Lung (tissue), 17 donors: ENCODE measurements at places on chromosomes 5 and 9. TPM values are rescaled to one million over a fixed set of nuclear protein-coding genes. Genes with fewer than 3 reads are reported as not detected.

CFAP77 gene
- total RNA-seq, result 6.9 TPM

FOXD1 gene
- 0.46 TPM for total RNA-seq

TMEM252 gene
- not detected for total RNA-seq

DNA sequence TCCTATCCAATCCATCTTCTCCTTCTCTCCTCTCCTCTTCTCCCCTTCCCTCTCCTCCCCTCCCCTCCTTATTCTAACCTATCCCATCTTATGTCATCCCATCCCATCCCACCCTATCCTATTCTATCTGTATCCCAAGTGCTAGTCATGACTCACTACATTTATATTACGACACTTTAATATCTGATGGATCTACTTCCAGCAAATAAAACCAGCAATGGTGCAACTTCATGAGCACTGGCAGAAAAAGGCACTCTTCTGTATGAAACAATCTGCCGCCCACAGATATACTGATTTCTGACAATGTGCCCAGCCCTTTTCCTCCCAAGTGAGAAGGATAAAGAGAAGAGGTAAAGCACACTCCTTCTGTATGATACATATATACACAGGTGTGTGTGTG, 86.6 kb upstream of the ANKH start:
- no peak overlapping the region for H3K4me3 ChIP-seq
- H3K4me1 ChIP-seq, result no peaks in the 10 kb centered on the region
- no peaks in the 10 kb centered on the region for H3K36me3 ChIP-seq
- H3K27me3 ChIP-seq, result no peaks in the 10 kb centered on the region
- DNase-seq, result no peak

DNA sequence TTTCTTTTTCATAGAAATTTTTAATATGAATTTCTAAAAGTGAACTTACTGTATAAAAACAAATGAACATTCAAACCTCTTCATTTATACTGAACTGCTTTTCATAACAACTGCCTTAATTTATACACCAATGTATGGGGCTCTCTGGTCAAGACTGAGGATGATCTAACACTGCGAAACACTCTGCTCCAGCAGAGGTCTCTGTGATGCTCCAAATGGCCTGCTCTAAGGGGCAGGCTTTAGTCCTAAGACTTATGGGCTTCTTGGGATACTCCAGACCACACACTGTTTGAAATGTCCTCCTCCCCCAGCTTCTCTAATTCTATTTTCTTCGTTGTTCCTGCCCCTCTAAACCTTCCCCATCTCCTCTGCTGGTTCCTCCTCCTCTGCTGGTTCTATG, 58.5 kb downstream of the LIFR start:
- H3K27me3 ChIP-seq, result no peaks in the 10 kb centered on the region
- no peak overlapping the region for H3K27ac ChIP-seq
- no peaks in the 10 kb centered on the region for H3K4me1 ChIP-seq
- DNase-seq, result peak; percentile 54
- no peak overlapping the region for H3K4me3 ChIP-seq
- H3K36me3 ChIP-seq, result peaks cover 59% of the 10 kb centered on the region

DNA sequence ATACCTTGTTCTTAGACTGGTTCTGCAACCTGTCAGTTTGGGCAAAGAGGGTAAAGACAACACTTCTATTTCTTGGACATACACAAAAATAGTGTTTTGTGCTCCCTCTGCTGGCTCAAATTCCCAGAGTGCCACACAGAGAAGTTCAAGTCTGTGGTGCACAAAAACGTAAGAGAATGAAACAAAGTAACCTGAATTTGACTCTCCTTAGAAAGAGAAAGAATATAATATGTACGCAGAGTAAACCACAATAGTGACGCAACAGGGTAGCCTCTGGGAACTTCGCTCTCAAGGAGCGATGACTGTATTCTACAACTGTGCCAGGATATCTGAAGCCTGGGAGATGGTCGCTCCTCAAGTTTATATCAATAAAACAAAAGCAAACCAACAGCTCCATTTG, 18.5 kb downstream of the DDX31 start:
- H3K4me1 ChIP-seq, result no peaks in the 10 kb centered on the region
- peak; percentile 48 for DNase-seq
- H3K27ac ChIP-seq, result no peak overlapping the region
- H3K27me3 ChIP-seq, result no peaks in the 10 kb centered on the region
- H3K4me3 ChIP-seq, result no peak overlapping the region

- H3K4me3 ChIP-seq, result peak within 1 kb of the TSS; percentile 66
- H3K27me3 ChIP-seq, result peaks cover 6% of the 10 kb centered on the region
- H3K4me1 ChIP-seq, result peaks cover 6% of the 10 kb centered on the region
- peak; percentile 87 for DNase-seq
- peaks cover 18% of the 10 kb centered on the region for H3K36me3 ChIP-seq
Measured at GRCh38 chr5:177592010-177592834, at the start of gene TMED9. Gene TMED9, plus strand, starts transcription at chr5:177592203. Its CDS starts 12 bp downstream, at chr5:177592215.

DNA sequence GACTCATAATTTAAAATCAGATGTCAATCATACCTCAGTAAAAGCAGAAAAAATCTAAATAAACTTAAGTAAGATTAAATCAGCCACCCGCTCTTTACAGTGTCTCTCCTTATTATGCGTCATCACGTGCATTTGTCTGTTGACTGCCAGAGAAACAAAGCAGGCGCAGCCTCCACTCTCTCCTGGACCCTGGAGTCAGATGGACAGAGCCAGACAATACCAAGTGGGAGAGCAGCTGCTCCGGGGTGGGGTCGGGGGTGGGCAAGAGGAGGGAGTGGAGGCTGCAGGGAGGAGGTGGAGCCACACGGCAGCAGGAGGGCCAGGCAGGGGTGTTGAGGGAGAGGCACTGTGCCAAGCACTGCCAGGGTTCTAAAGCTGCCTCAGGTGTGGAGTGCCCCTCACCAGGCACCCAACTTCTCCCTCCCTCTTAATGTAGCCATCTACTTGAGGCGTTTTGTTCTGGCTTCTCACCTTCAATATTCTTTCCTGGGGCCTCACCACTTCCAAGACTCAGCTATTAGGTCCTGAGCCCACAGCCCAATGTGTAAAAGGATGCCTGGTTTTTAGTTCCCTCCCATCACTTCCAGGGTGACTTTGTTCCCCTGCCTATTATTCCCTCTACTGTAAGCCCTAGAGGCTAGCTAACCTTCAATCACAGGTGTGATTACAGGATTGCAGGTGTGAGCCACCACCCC, 96.3 kb downstream of the GLDC start:
- DNase-seq, result no peak
- H3K27me3 ChIP-seq, result no peaks in the 10 kb centered on the region
- H3K4me3 ChIP-seq, result no peak overlapping the region
- H3K27ac ChIP-seq, result no peak overlapping the region
- H3K36me3 ChIP-seq, result no peaks in the 10 kb centered on the region
- peaks cover 11% of the 10 kb centered on the region for H3K4me1 ChIP-seq

DNA sequence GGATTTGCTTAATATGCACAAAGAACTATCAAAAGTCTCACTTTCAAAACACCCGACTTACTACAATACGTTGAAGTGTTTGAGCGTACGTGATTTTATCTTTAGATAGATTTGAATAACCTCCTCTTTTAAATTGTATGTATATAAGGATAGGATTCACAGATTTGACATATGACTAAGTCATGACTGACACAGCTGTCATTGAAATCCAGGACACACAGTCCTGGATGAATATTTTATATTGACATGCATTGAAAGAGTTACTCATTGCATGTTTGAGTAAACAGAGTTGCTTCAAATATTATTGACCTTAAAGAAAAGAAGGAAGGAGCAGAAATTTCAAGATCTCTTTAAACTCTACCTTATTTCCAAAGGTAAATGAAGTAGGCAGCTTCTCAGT, 3.3 kb downstream of the MUSK start:
- no peaks in the 10 kb centered on the region for H3K36me3 ChIP-seq
- H3K27me3 ChIP-seq, result no peaks in the 10 kb centered on the region
- no peak overlapping the region for H3K27ac ChIP-seq
- no peaks in the 10 kb centered on the region for H3K4me1 ChIP-seq

GRCh38 chr5:166324372-166324771, 1967.1 kb upstream of the WWC1 start:
- H3K27me3 ChIP-seq, result no peaks in the 10 kb centered on the region
- H3K27ac ChIP-seq, result no peak overlapping the region
- no peak overlapping the region for H3K4me3 ChIP-seq
- no peak for DNase-seq
- no peaks in the 10 kb centered on the region for H3K36me3 ChIP-seq

- no peaks in the 10 kb centered on the region for H3K36me3 ChIP-seq
- no peak overlapping the region for H3K27ac ChIP-seq
- H3K4me1 ChIP-seq, result peaks cover 1% of the 10 kb centered on the region
- no peaks in the 10 kb centered on the region for H3K27me3 ChIP-seq
- H3K4me3 ChIP-seq, result no peak overlapping the region
- no peak for DNase-seq
Measured at GRCh38 chr9:104068546-104068945, 25.6 kb upstream of the SMC2 start.

DNA sequence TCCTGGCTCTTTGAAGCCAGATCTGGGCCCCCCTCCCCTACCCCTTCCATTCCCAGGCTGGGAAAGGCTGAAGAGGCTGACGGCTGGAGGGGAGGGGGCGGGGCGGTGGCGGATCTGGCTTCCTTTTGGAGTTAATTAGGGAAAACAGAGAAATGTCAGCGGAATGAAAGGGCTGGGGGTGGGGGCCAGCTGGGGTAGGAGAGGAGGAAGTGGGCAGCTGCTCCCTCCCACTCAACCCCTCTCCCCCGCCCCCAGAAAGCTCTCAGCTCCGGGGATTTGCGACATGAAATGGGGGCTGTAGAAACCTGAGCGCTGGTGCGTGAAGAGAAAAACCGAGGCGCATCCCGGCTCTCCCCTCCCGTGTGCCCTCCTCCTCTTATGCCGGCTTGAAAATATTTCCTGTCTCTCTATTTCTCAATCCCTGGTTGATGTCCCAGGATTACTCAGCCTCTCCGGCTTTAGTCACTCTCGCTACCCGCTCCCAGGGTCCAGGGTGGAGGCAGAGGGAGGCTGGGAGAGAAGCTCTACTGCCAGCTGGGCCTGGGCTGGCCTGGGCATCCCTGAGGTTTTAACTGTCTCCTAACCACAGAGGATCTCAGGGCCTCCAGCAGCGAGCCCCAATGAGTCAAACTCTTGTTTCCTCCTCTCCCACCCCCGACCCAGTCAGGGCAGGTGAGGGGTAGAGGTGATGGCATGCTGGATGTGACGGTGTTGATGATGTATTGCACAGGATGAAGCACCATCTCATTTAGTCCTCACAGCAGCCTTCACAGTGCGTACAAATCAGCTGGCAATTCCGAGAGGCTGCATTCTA, 20.1 kb downstream of the PCDHGC5 start:
- H3K27ac ChIP-seq, result peak overlapping the region; percentile 88
- H3K4me3 ChIP-seq, result no peak overlapping the region
- H3K4me1 ChIP-seq, result peaks cover 54% of the 10 kb centered on the region

GRCh38 chr9:96350866-96351265, 32.6 kb downstream of the SLC35D2 start:
- DNase-seq, result no peak
- H3K27ac ChIP-seq, result no peak overlapping the region
- H3K4me3 ChIP-seq, result no peak overlapping the region
- H3K36me3 ChIP-seq, result peaks cover 7% of the 10 kb centered on the region
- no peaks in the 10 kb centered on the region for H3K4me1 ChIP-seq

- H3K36me3 ChIP-seq, result peaks cover 18% of the 10 kb centered on the region
- H3K4me1 ChIP-seq, result peaks cover 19% of the 10 kb centered on the region
Measured at GRCh38 chr9:121786543-121786948, 135.1 kb downstream of the DAB2IP start.

DNA sequence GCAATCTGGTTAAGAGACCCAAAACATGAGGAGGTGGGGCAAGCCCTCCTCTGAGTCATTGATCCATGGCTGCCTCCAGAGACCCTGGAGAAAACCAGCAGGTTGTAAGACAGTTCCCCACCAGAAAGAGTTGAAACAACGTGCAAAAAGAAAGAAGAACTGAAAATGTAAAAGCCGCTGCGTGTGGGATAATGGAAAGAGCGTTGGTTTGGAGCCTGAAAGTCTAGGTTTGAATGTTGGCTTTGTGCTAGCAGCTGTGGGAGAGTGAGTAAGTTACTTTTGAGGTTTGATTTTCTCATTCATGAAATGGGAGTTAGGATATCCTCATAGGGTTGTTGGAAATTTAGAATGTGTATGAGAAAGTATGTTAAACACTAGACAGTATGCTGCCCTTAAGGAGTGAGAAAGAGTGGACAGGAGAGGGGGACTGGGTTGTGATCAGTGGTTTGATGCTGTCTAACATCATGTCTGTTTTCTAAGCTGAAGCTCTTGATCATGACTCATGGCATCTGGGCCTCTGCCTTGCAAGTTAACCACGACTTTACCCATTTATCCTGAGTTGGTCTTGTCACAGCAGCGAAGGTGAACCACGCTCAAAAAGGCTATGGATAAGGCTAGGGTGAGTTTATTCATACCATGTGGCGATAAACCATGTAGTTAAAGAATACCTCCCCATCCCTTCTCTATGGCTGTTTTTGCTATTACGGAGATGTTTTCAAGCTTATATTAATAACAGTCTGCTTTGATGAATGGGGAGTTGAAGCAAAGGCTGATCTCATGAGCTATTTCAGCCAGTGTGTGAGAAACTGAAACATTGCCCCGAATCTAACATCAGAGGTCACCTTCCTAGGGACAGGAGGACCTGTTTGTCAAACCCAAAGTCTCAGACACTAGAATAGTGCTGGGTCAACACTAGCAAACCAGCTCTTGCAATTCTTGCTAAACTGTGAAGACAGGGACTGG, 41.3 kb downstream of the ZNF366 start:
- H3K4me1 ChIP-seq, result peaks cover 14% of the 10 kb centered on the region
- H3K4me3 ChIP-seq, result no peak overlapping the region
- no peak for DNase-seq
- H3K27me3 ChIP-seq, result no peaks in the 10 kb centered on the region

- no peaks in the 10 kb centered on the region for H3K36me3 ChIP-seq
- H3K27ac ChIP-seq, result no peak overlapping the region
- peaks cover 10% of the 10 kb centered on the region for H3K4me1 ChIP-seq
- DNase-seq, result no peak
- H3K27me3 ChIP-seq, result no peaks in the 10 kb centered on the region
Measured at GRCh38 chr5:73280386-73280785, 107.4 kb downstream of the TMEM174 start.

GRCh38 chr5:103669615-103670014, 107.0 kb upstream of the NUDT12 start:
- no peak for DNase-seq
- no peaks in the 10 kb centered on the region for H3K36me3 ChIP-seq
- no peak overlapping the region for H3K27ac ChIP-seq
- peaks cover 7% of the 10 kb centered on the region for H3K4me1 ChIP-seq
- no peaks in the 10 kb centered on the region for H3K27me3 ChIP-seq

GRCh38 chr9:12785260-12785770, 10.5 kb downstream of the LURAP1L start:
- H3K4me3 ChIP-seq, result no peak overlapping the region
- DNase-seq, result peak; percentile 27
- peak overlapping the region; percentile 96 for H3K27ac ChIP-seq
- no peaks in the 10 kb centered on the region for H3K36me3 ChIP-seq
- peaks cover 25% of the 10 kb centered on the region for H3K4me1 ChIP-seq
